Thyroid gland (tissue), 4 donors: ENCODE measurements at places on chromosomes 4 and X. TPM values are rescaled to one million over a fixed set of nuclear protein-coding genes. Genes with fewer than 3 reads are reported as not detected.

RPA4 gene
- 2.0 TPM for total RNA-seq

RIPPLY1 gene
- not detected for total RNA-seq

ATP6AP2 gene
- 287 TPM for total RNA-seq

SYNPO2 gene
- 17.4 TPM for total RNA-seq

- DNase-seq, result no peak
These were observed 206.6 kb upstream of the GYPA start for GRCh38 chr4:144347121-144347520.

DNA sequence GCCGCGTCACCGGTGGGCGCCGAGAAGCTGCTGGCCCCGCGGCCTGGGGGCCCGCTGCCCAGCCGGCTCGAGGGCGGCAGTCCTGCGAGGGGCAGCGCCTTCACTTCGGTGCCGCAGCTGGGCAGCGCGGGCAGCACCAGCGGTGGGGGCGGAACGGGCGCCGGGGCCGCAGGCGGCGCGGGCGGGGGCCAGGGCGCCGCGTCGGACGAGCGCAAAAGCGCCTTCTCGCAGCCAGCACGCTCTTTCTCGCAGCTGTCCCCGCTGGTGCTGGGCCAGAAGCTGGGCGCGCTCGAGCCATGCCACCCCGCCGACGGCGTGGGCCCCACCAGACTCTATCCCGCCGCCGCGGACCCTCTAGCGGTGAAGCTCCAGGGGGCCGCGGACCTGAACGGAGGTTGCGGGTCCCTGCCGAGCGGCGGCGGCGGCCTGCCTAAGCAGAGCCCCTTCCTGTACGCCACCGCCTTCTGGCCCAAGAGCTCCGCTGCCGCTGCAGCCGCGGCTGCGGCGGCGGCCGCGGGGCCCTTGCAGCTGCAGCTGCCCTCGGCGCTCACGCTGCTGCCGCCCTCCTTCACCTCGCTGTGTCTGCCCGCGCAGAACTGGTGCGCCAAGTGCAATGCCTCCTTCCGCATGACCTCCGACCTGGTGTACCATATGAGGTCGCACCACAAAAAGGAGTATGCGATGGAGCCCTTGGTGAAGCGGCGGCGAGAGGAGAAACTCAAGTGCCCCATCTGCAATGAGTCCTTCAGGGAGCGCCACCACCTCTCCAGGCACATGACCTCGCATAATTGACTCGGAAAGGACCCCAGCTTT is 5.6 kb downstream of the PRDM8 start:
- DNase-seq, result peak; percentile 3

DNA sequence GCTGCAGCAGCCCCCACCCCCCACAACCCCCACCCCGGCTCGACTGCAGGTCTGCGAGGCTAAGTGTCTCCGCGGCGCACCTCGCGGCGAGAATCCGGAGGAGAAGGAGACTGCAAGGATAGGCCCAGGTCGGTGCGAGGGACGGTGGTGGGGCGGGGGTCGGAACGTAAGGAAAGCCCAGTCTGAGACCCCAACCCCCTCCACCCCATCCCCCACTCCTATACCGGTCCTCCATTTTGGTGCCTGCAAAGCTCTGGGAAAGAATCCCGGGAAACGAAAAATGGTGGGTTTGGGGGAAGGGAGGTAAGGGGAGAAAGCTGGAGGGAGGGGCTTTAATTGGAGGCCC is 614 bp downstream of the BEX3 start:
- peak; percentile 22 for DNase-seq

DNA sequence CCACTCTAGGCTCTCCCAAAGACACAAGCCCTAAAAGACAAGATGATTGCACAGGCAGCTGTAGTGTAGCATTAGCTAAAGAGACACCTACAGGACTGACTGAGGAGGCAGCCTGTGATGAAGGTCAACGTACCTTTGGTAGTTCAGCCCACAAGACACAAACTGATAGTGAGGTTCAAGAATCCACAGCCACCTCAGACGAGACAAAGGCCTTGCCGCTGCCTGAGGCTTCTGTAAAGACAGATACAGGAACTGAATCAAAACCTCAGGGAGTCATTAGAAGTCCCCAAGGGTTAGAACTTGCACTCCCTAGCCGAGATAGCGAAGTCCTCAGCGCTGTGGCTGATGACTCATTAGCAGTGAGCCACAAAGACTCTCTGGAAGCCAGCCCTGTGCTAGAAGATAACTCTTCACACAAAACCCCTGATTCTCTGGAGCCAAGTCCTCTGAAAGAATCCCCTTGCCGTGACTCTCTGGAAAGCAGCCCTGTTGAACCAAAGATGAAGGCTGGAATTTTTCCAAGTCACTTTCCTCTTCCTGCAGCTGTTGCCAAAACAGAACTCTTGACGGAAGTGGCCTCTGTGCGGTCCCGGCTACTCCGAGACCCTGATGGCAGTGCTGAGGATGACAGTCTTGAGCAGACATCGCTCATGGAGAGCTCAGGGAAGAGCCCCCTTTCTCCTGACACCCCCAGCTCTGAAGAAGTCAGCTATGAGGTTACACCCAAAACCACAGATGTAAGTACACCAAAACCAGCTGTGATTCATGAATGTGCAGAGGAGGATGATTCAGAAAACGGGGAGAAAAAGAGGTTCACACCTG is 306.3 kb downstream of the ANK2 start:
- peak; percentile 2 for DNase-seq

DNA sequence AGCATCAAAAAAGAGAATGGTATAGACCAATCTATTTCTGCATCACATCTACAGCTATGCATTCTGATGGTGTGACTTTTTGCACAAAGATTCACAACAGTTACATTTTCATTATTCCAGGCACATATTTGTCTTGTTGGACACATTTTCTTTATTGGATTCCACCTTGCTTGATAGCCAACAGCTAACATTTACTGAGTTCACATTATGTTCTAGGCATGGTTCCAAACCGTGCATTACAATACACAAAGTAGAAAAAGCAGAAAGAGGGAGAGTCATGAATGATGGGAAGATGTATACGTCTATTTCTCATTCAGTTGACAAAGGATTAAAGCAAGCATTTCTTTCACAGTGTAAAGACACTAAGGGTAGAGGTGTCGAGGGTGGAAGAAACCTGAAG is 22.9 kb upstream of the CLGN start:
- DNase-seq, result no peak
